ENCODE measurements at places on chromosomes 2 and 18.

DNA sequence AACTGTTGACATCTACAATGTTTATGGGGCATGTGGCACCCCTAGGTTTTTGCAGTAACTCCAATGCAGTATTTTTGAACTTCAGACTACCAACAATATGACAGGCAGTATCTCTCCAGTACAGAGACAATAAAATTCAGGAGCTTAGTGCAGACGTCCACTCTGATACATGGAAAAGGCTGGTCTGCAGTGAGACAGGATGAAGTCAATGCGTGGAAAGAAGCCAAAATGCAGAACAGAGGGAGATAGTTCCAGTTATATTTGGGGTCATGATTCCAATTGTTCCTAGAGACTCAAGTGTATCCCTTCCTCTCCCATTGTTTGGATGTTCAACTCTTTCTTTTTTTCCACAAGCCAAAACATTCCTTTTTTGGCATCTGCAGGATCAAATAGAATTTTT lies 18.7 kb upstream of the SMAD2 start:
- no peak for DNase-seq

GRCh38 chr18:13611142-13611600 lies 115.2 kb downstream of the FAM210A start:
- no peak for DNase-seq

GRCh38 chr2:46844443-46844842 lies 71.2 kb downstream of the MCFD2 start:
- DNase-seq: no peak

- no peak for DNase-seq
Observed at GRCh38 chr2:37566517-37566981, 104.9 kb downstream of the CDC42EP3 start.

- no peak for DNase-seq
Observed at GRCh38 chr2:15445891-15446562, 115.1 kb downstream of the NBAS start.

GRCh38 chr18:28185121-28185520 lies 8.2 kb upstream of the CDH2 start:
- no peak for DNase-seq

DNA sequence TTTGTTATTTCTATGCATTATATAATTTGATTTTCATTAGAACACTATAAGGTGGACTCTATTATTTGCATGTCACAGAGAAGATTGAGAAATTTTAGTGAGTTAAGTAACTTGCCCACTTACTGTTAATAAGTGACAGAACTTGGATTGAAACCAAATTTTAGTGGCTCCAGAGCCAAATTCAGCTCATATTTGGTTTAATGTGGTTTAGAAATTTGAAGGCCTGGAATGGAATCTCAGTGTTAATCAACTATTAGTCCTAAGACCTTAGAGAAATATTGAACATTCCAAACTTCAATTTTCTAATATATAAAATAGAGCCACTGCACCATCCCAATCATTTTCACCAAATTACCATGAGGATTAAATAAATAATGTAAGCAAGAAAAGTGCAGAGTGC lies 281.6 kb downstream of the ZNF385B start:
- DNase-seq: no peak

DNA sequence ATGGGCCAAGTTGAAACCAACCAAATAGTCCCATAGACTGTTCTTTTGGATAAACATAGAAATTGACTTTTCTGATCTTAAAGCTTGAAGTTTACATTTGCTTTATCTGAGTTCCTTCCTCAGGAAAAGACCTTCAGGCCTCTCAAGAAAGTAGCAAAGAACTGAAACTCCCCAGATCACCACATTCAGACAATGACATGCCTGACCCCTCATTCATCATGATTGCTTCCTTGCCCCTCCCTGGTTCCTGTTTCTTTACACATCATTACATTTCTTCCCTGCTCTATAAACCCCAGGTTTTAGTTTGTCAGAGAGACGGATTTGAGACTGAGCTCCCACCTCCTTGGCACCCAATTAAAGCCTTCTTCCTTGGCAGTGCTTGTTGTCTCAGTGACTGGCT lies 83.6 kb upstream of the ST3GAL5 start:
- no peak for DNase-seq

- DNase-seq: no peak
Observed at GRCh38 chr2:138948070-138948539, 167.9 kb upstream of the NXPH2 start.

All from stimulated activated CD4-positive, alpha-beta T cell treated with anti-CD3 and anti-CD28 coated beads, TNF-alpha, amount 100 ng/mL, for 48 hours (primary cell).